Stimulated activated CD8-positive, alpha-beta memory T cell treated with anti-CD3 and anti-CD28 coated beads, Interleukin-7, amount 100 ng/mL, for 24 hours (primary cell): ENCODE measurements at places on chromosomes 5 and 9.

GRCh38 chr5:14436801-14437542 is 144.6 kb upstream of the OTULINL start:
- DNase-seq, result no peak

- DNase-seq, result no peak
These were observed 26.4 kb downstream of the TMOD1 start for GRCh38 chr9:97527626-97528528.

- DNase-seq, result no peak
These were observed 6.8 kb upstream of the SLC2A6 start for GRCh38 chr9:133485531-133486260.

DNA sequence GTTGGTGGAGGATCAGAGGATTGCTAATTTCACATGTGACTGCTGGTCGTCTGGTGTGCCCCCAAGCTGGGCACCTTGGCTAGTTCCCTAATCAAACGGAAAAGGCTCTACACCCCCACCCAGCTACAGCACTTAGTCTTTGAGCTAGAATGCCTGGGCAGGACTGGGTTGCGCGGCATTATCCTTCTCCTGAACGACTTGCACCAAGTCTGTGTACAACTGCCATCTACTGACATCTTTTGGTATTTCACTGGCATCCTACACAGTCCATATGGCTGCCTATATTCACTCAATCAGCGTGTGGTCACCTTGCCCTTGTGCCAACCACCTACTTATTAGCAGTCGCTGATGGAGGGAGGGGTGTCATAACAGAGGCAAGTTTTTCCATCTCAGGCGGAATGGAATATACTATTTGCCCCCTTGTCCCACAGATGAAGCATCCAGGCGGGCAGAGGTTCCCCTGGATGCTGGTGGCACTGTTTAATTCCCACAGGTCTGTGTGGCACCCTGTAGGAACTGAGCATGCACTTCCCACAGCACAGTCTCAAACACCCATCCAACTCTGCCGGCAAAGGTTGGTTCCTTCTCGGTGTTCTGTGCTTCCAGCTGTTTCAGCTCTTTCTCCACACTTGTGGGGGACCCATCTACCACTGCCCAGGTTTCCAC is 150.1 kb downstream of the OSTF1 start:
- no peak for DNase-seq

DNA sequence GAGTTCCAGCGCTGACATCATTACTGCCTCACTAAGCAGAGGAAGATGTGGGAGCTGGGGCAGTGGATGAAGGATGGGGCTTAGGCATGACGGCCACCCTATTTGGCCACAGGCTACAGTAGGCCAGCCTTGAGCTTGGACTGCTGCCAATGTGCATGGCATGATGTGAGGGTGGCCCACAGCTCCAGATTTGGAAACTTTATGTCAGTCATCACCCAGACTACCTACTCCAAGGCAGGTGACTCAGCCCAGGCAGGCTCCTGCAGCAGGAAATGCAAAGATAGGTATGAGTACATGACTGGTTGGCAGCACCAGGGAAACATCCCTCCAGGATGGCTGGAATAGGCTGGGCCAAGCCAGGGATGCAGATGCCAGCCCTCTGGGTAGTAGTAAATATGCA is 303.6 kb downstream of the SPOCK1 start:
- no peak for DNase-seq

DNA sequence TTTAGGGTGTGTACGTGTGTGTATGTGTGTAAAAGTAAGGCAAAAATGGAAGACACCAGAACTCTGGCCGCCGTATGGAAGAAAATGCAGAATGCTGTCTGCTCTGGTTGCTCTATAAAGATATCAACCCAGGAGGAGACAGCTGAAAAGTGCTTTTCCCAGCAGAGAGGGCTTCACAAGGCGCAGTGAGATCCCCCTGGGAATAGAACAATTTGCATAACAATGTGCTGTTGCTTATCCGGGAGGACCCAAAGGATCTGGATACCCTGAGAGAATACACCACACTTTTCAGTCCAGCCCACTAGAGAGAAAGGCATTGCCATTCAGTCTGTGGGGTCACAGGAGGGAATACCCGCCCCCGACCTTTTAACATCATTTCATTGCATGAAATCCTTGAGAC is 230.6 kb downstream of the EBF1 start:
- DNase-seq, result no peak

DNA sequence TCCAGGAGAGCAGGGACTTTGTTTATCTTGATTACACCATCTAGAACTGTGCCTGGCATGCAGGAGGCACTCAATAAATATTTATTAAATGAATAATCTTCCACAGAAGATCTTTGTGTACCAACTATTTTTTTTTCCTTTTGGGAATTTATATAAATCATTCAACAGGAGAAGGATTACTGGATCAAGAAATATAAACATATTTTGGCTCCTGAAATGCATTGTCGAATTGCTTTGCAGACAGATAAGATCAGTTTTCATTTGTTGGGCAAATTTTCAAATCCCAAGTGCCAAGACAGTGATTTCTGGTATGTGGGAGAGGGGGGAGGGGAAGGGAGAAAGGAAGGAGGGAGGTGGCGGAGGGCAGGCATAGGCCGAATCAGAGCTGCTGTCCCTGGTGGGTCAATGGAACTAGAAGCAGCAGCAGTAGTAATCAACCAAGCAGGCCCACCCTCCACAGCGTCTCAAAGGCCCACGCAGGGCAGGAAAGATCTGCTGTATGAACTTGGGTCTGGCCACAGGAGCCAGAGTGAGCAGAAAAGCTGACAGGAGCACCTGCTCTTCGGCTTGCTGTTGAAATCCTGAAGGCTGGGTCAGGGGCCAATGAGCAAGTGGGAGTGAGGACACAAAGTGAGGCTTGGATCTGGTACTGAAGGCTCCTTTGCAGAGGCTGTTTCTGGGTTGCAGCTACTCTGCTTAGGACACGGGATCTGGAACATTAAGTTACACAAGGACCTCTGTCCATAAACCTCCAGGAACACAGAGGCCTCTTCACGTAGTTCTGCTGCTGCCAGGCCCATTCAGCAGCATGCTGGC is 15.8 kb upstream of the TRAF1 start:
- no peak for DNase-seq

GRCh38 chr5:179839328-179840256 is 18.9 kb downstream of the SQSTM1 start:
- DNase-seq, result no peak

DNA sequence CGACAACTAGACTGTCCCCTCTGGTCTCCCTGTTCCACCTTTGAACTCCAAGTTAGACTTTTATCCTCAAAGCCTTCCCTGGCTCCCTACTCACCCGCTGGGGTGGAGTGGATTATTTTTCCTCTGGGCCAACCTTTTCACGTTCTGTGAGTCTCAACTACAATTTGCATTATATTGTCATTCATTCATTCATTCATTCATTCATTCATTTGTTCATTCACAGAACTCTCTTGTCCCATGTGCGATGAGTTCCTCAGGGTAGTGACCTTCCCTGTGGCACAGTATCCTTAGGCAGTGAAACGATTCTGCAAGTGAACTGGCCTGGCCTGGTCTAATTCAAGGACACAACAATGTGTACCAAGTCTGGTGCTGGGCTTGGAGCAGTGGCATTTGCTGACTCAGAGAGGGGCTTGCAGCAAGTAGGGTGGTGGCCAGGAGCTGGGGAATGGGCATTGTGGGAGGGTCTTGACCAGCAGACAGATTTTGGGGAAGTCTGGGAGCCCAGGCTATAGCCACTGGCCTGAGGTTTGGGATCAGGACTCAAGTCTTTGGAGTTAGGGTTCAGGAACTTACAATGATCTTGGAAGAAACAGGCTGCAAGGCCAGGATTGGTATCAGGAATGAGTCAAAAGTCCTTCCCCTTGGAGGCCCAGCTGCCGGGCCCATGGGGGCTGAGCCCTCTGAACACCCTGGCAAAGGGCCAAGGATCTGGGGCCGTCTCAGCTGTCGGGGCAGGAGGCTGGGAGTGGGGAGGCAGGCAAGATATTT is 37.2 kb upstream of the COL15A1 start:
- DNase-seq, result no peak

- DNase-seq, result no peak
These were observed 2.4 kb downstream of the CCL28 start for GRCh38 chr5:43409809-43410271.

GRCh38 chr5:74452856-74453255 is 187.7 kb downstream of the ENC1 start:
- no peak for DNase-seq

DNA sequence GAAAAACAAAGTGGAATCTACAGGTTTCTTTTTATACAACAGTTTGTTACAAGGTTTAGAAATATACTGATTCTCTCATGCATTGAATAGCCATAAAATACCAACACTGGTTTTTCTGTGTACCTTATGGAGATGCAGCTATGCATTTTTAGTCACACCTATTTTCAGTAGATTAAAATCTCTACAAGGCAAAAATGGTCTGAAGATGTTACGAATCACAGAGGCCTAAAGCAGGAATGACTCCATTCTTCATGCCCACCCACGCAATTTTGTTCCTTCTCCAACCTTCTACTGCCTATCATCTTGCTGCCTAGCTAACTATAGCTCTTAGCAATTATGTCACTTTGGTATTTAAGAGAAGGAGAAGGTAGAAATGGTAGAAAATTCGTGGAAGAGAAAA is 9.9 kb downstream of the PLK2 start:
- DNase-seq, result no peak

GRCh38 chr9:77901771-77902170 is 129.8 kb downstream of the GNAQ start:
- DNase-seq, result no peak

DNA sequence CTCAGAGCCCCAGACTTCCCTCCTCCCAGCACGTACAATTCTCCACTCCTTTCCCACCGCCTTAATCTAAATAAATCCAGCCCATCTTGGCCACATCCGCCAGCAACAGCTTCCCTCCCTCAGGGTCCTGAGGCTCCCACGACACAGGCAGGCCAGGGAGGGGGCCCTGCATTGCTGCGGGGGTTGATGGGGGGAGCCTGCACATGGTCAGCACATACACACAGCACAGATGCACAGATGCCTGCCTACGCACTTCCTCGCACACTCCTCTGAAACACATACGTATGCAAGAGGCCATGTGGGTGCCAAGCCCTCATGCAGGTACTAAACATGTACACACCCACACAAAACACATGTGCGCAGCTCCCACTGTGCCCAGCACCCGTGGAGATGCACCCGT is 14.8 kb downstream of the PDGFRB start:
- DNase-seq, result no peak

DNA sequence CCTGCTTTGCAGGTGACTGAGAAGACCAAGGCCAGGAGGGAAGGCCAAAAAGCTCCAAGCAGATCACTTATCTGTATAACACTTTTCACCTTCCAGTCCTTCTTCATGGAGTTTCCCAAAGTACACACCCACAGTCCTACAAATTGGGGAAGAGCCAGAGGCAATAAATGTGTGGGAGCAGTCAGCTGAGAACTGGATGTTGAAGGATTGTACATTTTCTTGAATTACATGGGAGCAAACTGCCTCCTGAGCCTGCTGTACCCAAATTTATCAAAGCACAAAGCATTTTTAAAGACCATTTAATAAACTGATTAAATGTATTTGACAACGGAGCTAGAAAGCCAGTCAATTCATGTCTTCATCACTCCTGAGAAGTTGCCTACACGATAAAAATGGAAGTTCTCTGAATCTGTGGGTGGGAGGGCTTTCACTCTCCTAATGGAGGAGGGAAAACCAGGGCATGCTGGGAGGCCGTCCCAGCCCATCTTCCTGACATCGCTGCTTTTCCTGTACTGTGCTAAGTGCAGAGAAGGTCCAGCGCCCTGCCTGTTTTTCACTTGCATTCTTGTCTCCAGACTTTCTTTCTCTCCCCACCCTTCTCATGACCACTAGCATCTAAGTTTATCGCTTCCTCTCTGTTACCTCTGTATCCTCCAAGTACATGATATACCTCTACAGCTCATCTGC is 79.0 kb downstream of the KCNIP1 start:
- DNase-seq, result no peak

DNA sequence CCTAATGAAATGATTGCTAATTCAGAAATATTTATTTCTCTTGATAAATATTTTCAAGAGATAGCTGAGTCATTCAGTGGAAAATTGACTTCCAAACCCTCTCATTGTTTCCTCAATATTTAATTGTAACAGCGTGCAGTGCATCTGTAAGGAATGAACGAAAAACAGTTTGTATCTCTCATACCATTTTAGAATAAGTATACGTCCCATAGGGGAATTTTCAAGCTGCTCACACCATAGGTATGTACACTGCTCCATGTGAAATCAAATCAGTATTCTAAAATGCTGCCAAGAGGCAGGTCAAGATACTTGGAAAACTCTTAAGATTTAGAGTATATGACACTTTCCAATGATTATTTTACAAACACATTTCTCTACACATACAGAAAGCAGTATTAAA is 202.2 kb downstream of the ARL15 start:
- no peak for DNase-seq

- DNase-seq, result no peak
These were observed 421.9 kb upstream of the FTMT start for GRCh38 chr5:121429761-121430160.

DNA sequence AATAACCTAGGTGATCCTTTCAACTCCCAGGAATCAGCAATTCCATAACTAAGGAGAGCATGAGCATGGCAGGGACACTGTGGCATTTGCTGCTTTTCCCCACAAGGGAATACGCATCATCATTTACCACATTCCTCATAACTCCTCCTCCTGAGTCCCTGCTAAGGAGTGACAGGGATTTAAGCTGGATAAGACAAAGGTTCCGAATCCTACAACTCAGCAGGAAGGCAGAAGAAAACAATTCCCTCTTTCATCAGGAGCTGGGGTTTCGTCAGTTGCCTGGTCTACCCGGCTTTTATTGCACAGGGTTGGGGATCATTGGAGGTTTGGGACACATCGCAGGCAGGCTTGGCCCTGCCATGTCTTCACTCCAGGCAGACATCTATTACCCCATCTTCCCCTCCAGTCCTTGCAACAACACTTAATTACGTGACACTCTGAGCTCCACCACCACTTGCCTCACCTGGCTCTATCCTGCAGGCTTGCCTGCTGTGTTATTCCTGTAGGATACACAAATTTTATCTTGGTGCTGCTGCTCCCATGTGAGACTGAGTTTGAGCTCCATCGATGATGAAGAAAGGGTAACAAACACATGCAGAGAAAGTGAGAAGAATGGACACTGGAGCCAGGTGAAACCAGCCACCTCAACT is 563.0 kb upstream of the KLF4 start:
- no peak for DNase-seq

DNA sequence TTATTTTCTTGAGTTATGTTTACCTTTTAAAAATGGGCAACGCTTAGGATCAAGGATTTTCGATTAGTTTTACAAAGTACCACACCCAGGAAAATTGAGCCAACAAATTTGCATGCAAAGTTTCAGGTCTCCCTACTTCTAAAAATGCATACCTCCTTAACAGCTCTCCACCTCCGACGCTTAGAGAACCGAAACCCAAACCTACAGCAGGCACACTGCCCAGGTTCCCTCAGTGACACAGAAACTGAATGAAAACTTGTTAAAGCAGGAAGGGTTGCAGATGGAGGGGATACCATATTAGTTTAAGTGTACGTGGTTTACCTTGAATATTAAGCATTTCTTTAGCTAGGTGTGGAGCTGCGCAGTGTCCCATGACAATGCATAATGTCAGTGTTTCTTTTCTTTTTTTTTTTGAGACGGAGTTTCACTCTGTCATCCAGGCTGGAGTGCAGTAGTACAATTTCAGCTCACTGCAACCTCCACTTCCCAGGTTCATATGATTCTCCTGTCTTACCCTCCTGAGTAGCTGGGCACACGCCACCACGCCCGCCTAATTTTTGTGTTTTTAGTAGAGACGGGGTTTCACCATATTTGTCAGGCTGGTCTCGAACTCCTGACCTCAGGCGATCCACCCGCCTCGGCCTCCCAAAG is 1.6 kb upstream of the SUB1 start:
- no peak for DNase-seq
